ENCODE measurements at places on chromosomes 12 and 14.
A peak's percentile ranks its signal among the peaks of the same experiment; 100 is the strongest.

DNA sequence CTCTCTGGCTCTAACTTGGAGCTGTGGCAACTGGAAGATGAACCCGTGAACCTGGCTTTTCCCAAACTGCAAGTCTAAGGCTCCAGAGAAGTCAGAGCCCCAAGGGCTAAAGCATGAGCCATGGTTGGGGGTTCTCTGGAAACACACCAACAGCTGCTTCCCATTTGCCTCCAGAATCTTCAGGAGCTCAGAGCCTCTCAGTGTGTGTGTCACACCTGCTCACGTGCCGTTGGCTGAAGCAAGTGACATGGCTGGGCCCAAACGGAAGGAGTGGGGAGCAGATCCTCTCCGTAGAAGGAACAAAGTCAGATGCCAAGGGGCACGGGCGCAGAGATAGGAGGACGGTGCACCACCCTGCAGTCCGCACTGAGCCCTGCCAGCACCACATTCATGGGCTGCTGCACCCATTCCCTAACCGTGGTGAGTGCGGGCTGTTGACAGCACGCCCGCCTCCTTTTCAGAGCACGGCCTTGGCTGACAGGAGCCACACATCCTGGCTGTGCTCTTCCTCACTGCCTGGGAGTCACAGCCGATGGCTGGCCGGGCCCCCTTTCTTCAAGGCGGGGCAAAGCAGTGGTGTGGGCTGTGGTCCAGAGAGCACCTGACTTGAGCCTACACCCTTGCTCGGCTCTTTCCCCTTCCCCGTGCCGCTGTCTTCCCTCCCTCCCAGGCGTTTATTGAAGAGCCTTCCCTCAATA, 16.6 kb upstream of the TRAF3 start:
- H3K27ac ChIP-seq = peak overlapping the region; percentile 20
- DNase-seq = peak; percentile 59
- H3K4me1 ChIP-seq = peaks cover 23% of the 10 kb centered on the region
- no peaks in the 10 kb centered on the region for H3K36me3 ChIP-seq

DNA sequence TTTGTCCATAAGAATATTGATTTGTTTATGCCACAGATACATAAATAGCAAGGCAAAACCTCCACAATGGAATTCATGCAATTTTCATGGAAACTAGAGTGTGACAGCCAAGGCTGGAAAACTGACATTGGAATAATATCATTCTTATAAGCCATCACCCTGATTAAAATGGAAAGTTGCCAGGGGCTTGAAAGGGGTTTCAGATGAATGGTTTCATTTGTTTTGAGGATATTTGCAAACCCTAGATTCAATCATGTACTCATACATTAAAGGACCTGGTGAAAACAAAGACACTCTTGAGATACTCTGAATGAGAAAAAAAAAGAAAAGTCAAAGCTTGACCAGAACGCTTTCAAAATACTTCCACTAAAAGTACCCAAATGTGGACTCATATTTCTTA, 205.7 kb downstream of the DIO2 start:
- no peaks in the 10 kb centered on the region for H3K27me3 ChIP-seq
- no peaks in the 10 kb centered on the region for H3K4me1 ChIP-seq
- no peak overlapping the region for H3K27ac ChIP-seq
- H3K36me3 ChIP-seq = no peaks in the 10 kb centered on the region
- no peak overlapping the region for H3K4me3 ChIP-seq

DNA sequence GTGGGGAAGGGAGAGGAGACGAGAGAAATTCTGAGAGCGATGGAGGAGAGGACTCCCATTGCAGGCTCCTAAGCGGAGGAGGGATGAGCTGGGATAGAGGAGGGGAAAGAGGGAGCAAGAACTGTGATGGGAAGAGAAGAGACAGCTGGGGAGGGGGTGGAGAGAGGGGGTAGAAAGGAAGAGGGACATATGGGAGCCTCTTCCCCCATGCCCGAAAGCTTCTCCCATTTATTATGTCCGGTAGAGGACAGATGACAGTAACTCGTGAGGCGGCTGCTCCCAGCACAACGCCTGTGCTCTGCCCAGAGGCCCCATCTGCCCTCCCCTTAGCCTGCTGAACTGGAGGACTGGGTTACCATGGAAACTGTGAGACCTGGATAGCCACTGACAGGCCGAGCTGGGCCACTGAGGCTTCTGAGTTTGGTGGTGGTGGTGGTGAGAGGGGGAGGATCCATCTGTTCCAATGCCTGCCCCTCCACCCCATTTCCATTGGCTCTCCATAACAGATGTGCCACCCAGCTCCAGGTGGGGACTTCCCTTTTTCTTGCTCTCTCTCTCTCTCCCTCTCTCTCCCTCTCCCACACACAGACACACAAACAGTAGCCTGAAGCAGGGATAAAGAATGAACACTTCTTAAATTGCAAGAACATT, 8.3 kb downstream of the CPNE6 start:
- H3K27me3 ChIP-seq = peaks cover 46% of the 10 kb centered on the region
- H3K27ac ChIP-seq = no peak overlapping the region
- no peak for DNase-seq
- H3K4me1 ChIP-seq = peaks cover 11% of the 10 kb centered on the region

DNA sequence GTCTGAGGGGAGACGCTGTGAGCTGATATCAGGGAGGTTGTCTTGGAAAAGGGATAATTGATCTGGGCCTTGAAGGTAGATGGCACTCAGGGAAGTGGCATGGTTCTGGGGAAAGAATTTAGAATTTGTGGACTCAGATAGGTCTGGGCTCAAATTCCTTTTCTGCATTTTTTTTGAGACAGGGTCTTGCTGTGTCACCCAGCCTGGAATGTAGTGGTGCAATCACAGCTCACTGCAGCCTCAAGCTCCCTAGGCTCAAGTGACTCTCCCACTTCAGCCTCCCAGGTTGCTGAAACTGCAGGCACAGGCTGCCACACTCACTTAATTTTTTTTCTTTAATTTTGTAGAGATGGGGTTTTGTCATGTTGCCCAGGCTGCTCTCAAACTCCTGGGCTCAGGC, 98.1 kb upstream of the NCOR2 start:
- H3K27ac ChIP-seq = no peak overlapping the region
- H3K36me3 ChIP-seq = no peaks in the 10 kb centered on the region
- no peak for DNase-seq
- no peak overlapping the region for H3K4me3 ChIP-seq

DNA sequence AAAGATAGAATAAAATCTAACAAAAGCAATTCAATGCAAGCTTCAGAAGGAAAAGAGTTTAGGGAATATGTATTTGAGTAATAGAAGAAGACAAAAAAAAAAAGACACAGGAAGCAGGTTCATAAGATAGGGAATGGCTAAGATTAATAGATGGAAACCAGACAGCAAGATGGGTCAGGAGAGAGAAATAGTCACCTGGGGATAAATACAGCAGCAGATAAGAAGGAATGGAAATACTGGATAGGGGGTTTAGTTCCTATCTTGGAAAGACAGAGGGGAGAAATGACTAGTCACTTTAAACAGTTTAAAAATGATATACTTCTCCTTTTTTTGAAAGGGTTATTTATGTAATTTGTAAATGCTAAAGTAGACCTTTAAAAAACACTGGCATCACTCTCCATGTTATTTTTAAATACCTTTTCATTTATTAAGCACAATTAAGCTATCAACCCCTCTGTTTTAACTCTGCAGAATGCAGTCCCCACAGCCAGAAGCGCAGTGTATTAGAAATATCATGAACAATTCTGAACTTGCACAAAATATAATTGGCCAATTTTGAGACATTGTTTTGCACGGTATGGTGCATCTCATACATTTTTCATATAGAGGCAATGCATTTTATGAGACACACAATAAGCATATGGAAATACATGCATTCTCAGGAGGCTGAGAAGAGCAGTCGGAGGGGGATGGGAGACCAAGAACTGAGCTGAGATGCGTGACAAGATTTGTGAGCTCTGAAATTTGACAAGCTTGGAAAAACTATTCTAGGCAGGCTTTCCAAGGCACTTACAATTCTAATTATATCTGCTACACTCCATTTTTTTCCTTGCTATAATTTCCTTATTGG, 303.4 kb upstream of the PRICKLE1 start:
- H3K4me3 ChIP-seq = no peak overlapping the region
- H3K27me3 ChIP-seq = no peaks in the 10 kb centered on the region
- no peaks in the 10 kb centered on the region for H3K36me3 ChIP-seq
- no peaks in the 10 kb centered on the region for H3K4me1 ChIP-seq

Measured in muscle of leg (tissue), 16 donors.